ENCODE measurements at places on chromosomes 16 and 17.

- DNase-seq: no peak
Measured at GRCh38 chr17:8918807-8919465, 46.6 kb downstream of the PIK3R5 start.

DNA sequence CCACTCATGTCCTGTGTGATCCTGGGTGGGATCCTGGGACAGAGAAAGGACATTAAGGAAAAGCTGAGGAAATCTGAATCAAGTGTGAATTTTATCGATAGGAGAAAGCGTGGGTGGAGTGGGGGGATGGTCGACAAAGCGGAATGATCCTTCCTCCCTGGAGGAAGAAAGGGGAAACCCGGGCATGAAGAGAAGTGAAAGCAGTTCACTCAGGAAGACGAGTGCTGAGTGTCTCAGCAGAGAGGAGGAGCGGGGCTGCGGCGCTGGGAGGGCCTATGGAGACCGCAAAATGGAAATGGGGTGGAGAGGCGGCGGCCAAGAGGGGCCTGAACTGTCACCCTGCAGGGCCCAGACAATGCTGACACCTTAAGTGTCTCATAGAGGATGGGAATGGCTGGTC lies 8.7 kb downstream of the ZDHHC7 start:
- peak; percentile 46 for DNase-seq

GRCh38 chr16:86257546-86257945 lies 252.8 kb upstream of the FOXF1 start:
- no peak for DNase-seq

GRCh38 chr16:81684901-81685300 lies 94.2 kb upstream of the PLCG2 start:
- no peak for DNase-seq

DNA sequence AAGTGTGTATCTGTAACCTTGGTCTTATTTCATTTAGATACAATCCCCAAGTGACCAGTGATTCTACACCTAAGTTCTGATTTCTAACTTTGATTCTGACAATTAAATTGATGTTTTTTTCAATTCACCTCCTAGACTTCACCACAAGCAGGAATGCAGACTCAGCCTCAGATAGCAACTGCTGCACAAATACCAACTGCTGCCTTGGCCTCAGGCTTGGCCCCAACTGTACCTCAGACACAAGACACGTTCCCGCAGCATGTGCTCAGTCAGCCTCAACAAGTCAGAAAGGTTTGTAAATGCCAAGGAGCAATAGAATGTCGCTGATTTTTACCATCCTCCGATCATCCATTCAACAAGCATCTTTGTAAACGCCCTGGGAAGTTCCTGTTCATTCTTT lies 177.7 kb downstream of the MRTFB start:
- DNase-seq: no peak

DNA sequence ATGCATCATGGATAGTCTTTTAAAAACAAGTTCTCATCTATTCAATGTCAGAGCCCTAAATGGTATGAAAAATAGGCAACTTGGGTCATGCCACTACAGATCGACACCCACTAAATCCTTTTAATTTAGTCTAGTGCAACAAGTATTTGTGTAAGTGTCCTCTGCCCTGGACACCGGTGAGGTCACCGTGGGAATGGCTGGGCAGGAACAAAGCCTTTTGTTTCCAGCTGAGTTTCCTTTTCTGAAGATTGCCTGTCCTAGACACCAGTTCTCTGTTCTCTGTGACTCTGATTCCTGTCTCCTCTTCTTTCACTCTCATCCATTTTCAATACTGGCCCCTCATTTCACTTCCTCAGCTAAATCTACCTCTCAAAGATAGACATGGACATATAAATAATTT lies 446.5 kb downstream of the MAF start:
- DNase-seq: no peak

- DNase-seq: no peak
Measured at GRCh38 chr16:49440156-49441065, 66.8 kb downstream of the C16orf78 start.

- DNase-seq: no peak
Measured at GRCh38 chr16:52411011-52411410, 135.9 kb downstream of the TOX3 start.

GRCh38 chr17:36673068-36673467 lies 71.7 kb downstream of the MRM1 start:
- DNase-seq: no peak

GRCh38 chr17:70378076-70378475 lies 208.7 kb downstream of the KCNJ2 start:
- no peak for DNase-seq

DNA sequence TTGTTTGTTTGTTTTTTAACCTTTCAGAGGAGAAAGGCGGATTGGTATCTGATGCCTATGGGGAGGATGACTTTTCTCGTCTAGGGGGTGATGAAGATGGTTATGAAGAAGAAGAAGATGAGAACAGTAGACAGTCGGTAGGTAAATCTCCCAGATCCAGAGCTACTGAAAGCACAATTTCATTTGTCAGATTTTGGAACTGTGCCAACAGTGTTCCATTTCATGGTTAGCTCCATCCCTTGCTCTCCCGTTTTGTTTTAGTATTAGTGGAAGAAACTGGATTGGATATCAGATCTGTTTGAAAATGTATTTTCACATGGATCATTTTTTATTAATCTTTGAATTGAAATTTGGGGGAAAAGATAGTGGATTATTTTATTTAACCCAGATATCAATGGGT lies 1.4 kb downstream of the SAP30BP start:
- DNase-seq: no peak

- peak; percentile 73 for DNase-seq
Measured at GRCh38 chr17:1058423-1059130, 61.6 kb downstream of the TIMM22 start.

DNA sequence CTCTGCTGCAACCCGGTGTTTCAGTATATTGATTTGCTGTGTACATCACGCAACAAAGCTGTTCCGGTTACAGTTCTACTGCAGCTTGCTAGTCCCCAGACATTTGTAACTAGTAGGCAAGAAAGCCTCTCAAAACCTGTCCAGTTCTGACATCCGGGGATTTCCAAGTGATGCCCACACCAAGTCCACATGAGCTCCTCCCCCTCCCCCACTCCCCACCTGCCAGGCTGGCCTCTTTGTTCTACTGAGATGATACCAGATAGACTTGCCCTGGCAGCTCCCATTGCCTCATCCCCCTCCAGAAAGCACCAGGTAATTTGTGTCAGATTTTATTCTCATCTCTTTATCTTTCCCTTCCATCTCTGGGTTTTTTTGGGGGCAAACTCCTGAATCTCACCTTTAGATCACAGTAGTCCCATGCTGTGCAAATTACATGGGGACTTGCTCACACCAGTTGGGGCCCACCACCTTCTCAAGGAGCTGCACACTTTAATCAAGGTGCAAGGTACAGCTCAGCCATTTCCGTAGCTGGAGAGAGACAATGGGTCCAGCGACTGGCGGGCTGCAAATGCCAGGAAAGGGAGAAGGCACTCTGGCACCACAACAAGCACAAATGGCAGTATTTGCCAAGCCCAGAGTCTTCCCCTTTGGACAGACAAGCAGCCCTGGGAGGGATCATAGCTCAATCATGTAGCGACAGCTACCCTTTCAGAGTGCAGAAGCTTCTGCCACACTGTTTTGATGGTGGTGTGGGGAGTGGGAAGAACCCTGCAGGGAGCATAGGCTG lies 183.1 kb downstream of the CYLD start:
- DNase-seq: no peak

- peak; percentile 70 for DNase-seq
Measured at GRCh38 chr16:58515871-58516767, 802 bp downstream of the SETD6 start.

DNA sequence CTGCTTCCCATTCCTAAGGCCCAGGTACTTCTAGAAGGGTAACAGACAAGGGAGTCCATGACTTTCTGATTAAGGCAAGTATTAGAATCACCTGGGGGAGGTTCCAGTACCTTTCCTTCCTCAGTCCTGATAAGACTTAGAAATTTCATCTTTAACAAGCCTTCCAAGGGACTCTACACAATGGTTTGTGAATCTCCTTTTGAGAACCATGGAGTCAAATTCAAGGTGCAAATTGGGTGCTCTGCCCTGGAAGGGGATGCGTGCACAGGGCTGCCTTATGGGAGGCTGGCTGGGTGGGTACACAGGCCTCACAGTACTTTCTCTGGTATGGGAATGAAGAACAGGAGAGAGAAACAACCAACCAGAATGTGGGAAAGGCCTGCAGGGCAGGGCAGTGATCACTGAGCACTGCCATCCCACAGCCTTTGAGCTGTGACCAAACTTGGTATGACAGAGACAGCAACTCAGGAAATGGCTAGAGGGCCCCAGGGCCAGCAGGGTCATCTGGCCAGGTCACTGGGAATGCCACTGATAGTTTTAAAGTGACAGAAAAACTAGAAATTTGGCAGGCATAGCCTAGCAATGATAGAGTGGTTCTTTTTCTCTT lies 3.6 kb upstream of the TMIGD1 start:
- DNase-seq: no peak

- no peak for DNase-seq
Measured at GRCh38 chr17:82439829-82440365, 10.7 kb downstream of the CYBC1 start.

DNA sequence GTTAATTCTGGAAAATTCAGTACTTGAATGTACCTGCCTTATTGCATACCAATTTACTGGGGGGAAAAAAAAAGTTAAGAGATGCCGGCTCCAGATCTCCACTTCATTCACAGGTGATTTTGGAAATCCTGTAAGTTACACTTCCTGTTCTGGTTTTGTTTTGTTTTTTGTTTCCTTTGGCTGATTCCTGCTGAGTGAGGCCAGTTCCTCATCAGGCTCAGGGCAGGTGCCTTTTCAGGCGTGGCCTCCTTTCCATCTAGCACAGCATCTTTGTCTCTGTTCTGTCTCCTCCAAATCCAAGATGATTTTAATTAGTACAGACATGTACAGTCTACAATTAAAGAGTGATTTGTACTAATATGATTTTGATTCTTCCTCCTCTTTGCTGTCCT lies 19.2 kb downstream of the CYB561 start:
- no peak for DNase-seq

DNA sequence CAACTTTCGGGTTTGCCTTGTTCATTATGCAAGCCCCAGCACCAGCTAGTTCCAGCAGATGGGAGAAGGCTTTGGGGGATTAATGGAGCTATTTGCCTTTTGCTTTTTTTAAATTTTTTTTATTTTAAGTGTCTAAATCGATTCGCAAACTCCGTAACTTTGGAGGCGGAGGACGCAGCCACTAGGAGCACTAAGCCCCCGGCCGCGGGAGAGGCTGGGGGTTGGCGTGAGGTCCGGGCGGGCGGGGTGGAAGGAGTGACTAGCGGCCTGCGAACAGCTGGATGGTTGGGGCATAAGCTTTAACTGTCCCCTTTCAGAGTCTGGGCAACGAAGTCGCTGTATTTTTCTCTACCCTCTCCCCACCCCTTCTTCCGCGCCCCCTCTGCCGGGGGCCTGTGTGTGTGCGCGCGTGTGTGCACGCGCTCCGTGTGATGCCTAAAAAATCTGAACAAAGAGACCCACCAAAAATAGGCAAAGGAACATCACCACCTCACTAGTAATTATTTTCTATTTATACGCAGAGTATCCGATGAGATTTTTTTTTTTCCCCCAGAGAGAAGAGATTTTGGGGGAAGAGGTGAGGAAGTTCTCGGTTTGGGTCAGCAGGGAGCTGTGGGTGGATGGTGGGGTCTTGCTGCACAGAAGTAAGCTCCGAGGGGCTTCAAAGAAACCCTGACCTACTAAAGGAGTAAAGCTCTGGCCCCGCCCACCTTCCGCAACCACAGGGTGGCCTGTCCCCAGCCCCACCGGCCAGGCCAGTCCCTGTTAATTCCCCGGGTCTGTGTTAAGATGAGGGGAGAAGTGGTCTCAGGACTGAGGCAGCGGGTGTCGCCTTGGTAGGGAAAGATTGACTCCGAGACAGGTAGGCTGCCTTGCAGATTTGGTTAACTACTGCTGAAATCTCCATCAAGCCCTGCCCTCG lies 2.3 kb downstream of the SHISA9 start:
- no peak for DNase-seq

DNA sequence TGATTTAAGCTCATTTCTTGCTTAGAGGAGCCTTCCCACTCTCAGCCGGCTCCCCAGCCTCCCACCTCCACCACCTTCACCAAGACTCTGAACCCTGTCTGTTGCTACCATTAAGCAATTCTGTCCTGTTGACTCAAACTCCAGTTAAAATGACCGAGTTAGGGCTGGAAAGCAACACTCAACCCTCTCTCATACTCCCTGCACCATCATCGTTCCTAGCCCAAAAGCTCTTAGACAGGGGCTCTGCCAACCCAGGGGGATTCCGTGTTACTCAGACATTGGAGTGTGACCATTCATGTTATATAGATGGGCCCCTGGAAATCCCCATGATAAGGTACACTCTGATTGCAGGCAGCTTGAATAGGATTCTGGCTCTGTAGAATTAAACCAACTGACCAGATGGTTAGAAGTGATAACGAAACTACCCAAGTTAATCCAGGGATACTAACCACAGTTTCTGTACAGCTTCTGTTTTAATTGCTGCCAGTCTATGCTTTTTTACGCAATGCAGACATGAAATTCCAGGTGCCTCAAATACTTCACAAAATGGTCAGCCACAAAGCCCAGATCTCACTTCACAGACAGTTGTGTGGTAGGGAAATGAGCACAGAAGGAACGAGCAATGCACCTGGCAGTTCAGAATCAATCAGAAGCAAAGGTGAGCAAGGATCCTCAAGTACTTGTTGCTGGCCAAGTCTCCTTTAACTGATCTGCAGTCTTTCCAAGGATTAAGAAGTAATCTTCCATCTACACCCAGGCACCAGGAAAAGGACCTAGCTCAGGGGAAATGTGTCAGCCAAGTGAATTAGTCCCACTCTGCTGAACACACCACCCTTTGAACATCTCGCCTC lies 2.1 kb downstream of the SSTR2 start:
- DNase-seq: no peak

DNA sequence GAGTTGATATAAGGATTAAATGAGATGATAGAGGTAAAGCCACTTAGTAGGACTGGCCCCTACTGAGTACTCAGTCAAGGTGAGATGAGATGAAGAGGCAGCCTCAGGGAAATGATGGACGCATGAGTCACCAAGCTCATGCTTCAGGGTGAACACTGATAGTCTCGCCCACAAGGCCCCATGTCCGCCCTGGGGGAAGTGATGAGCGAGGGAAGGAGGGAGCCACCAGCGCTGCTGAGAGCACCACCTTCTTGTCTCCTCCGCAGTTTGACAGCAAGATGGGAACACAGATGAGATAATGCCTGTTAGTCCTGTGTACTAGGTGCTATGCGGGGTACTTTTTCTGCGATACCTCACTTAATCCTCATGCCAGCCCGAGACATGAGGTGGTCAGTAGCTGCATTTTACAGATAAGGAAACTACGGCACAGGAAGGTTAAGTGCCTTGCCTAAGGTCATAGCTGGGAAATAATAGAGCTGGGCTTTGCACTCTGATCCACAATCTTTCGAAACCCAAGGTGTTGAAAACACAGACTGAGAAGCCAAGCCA lies 383.0 kb downstream of the CPPED1 start:
- no peak for DNase-seq

DNA sequence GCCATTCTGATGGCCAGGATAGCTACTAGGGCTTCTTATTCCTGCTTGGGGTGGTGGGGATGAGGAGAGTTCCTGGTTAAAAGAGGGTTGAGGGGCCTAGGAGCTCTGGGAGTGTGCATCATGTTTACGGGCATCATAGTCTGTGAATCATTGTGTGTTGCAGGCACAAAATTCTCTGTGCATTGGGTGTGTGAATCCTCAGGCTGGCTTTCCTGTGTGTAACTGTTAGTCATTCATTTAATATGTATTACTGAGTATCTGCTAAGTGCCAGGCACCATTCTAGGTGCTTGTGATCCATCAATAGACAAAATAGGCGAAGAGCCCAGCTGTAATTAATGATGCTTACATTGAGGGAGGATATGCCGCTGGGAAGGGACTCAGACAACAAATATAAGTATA lies 5.8 kb downstream of the PPY start:
- DNase-seq: no peak

GRCh38 chr17:63476854-63477479 lies at the start of gene ACE:
Gene ACE, plus strand, starts transcription at chr17:63477061. Its CDS starts 34 bp downstream, at chr17:63477095.
- peak; percentile 54 for DNase-seq
